A549 treated with CpdA at 1 μM for 4 hours (cell line): ENCODE measurements at places on chromosomes 11 and 22. TPM values are rescaled to one million over a fixed set of nuclear protein-coding genes. Genes with fewer than 3 reads are reported as not detected.

DNAJB7 gene
- total RNA-seq, result not detected in 5 replicates

KRTAP5-9 gene
- 0.05 to 0.12 TPM in 2 of 5 replicates, not detected in the others for total RNA-seq

CFAP300 gene
- 4.4 to 5.9 TPM (median 5.6 TPM) in 5 replicates for total RNA-seq

B4GALNT4 gene
- total RNA-seq, result 9.3 to 23.3 TPM (median 15.1 TPM) in 5 replicates

YAP1 gene
- 40.7 to 52.2 TPM (median 52.1 TPM) in 5 replicates for total RNA-seq

TIGD3 gene
- total RNA-seq, result 0.72 to 1.1 TPM (median 0.91 TPM) in 5 replicates

OR5L1 gene
- total RNA-seq, result not detected in 5 replicates

TRIM21 gene
- 18.0 to 24.6 TPM (median 20.7 TPM) in 5 replicates for total RNA-seq

MTA2 gene
- 85.5 to 90.4 TPM (median 87.7 TPM) in 5 replicates for total RNA-seq

SPTBN2 gene
- 7.6 to 14.1 TPM (median 9.9 TPM) in 5 replicates for total RNA-seq

VPREB1 gene
- total RNA-seq, result not detected in 5 replicates

PNPLA5 gene
- 0.06 TPM in 1 of 5 replicates, not detected in the others for total RNA-seq

OR52E8 gene
- total RNA-seq, result not detected in 5 replicates

CTSD gene
- 340 to 543 TPM (median 476 TPM) in 5 replicates for total RNA-seq

LTBP3 gene
- 98.2 to 144 TPM (median 118 TPM) in 5 replicates for total RNA-seq

UPB1 gene
- total RNA-seq, result not detected in 5 replicates

LRRC74B gene
- 0.03 TPM in 1 of 5 replicates, not detected in the others for total RNA-seq

CRYBB1 gene
- not detected in 5 replicates for total RNA-seq

PHF21B gene
- total RNA-seq, result 0.57 to 1.9 TPM (median 0.89 TPM) in 5 replicates

NRGN gene
- total RNA-seq, result 5.5 to 11.1 TPM (median 10.7 TPM) in 5 replicates

JHY gene
- total RNA-seq, result 3.1 to 4.2 TPM (median 3.4 TPM) in 5 replicates

CCDC179 gene
- not detected in 5 replicates for total RNA-seq

FGF19 gene
- 0.03 to 0.17 TPM (median 0.08 TPM) in 4 of 5 replicates, not detected in the other for total RNA-seq

OR2AT4 gene
- total RNA-seq, result 0.02 TPM in 1 of 5 replicates, not detected in the others

CDKN1C gene
- total RNA-seq, result 0.52 to 0.92 TPM (median 0.71 TPM) in 5 replicates

TLCD5 gene
- 5.5 to 8.1 TPM (median 7.3 TPM) in 5 replicates for total RNA-seq

SMC1B gene
- total RNA-seq, result 0.02 to 0.04 TPM in 2 of 5 replicates, not detected in the others

ADSL gene
- 86.0 to 91.7 TPM (median 89.4 TPM) in 5 replicates for total RNA-seq

PGA3 gene
- not detected in 5 replicates for total RNA-seq

RBFOX2 gene
- 31.0 to 37.3 TPM (median 35.0 TPM) in 5 replicates for total RNA-seq

TRPM5 gene
- not detected in 5 replicates for total RNA-seq

ROBO4 gene
- total RNA-seq, result not detected in 5 replicates
